Colonic mucosa (tissue), 4 donors: ENCODE measurements at places on chromosomes 2 and 18. TPM values are rescaled to one million over a fixed set of nuclear protein-coding genes. Genes with fewer than 3 reads are reported as not detected.

- no peak for DNase-seq
Measured at GRCh38 chr2:201093573-201093972, 21.8 kb downstream of the NDUFB3 start.

DNA sequence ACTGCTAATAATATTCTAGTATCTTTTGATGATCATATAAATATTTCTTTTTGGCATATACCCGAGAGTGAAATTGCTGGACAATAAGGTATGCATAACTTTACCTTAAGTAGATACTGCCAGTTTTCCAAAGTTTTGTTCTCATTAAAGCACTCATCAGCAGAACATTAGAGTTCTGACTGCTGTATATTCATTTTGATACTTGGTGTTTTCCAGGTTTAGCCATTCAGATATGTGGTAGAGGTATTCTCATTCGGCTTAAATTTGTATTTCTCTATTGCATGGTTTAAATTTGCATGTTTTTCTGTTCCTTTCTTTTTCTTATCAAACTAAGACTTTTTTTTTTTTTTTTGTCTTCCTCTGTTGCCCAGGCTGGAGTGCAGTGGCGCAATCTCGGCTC lies 18.2 kb downstream of the CYBRD1 start:
- no peak for DNase-seq

- DNase-seq, result peak; percentile 58
Measured at GRCh38 chr2:201618744-201619662, 24.3 kb downstream of the TMEM237 start.

DNA sequence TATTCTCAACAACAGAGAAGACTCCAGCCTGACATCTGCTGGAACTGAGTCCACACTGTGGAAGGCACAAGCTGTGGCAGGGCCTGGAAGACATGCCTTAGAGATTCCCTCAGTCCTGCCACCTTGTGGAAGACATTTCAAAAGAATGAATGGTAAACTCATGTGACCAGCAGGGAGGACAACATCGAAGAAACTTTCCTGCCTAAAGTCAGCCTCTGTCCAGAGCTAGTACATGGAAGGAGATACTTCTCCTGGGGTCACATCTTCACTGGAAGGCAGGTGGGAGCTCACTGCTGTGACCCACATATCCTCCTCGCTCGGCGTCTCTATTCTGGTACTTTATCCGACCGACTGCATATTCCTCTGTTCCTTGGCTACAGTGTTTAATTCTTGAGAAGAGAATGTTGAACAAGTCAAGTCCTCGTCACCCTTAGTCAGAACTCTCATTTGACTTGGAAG lies 59.5 kb downstream of the PUM2 start:
- DNase-seq, result peak; percentile 69

SATB2 gene
- 178 TPM for total RNA-seq

GRCh38 chr2:102291319-102292075 lies 19.9 kb upstream of the IL1RL1 start:
- no peak for DNase-seq

SAG gene
- total RNA-seq, result 1.8 TPM

UGT1A3 gene
- 1.9 TPM for total RNA-seq

ALKAL2 gene
- 3.3 TPM for total RNA-seq

PUS10 gene
- 6.9 TPM for total RNA-seq

DNA sequence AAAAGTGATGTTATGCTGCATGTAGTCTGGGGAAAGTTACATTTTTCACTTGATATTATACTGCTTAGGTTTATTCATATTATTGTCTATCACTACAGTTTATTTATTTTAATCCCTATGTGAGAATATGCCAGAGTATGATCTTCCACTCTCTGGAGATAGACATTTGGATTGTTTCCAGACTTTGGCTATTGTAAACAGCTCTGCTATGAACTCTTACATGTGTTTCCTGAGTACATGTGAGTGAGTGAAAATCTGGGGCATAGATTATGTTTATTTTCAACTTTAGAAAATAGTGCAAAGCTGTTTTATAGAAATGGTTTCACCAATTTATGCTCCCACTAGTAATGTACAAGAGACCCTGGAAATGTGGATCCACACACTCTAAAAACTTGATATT lies 49.0 kb upstream of the EPAS1 start:
- DNase-seq, result no peak

DNA sequence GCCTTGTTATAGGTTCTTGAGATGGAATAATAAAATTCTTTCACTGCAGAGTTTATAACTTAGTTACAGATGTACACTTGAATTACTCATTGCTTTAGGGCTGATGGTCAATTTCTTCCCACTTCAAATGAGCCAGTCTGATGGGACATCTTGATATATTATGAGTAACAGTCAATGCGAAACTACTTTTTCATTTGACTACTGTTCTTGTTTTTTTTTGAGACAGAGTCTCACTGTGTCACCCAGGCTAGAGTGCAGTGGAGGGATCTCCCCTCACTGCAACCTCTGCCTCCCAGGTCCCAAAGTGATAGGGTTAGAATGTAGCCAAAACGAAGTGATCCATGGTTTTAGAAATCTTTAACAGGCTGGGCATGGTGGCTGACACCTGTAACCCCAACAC lies 57.1 kb downstream of the ST3GAL5 start:
- DNase-seq, result no peak
